ENCODE measurements at places on chromosomes 3 and 15. TPM values are rescaled to one million over a fixed set of nuclear protein-coding genes. Genes with fewer than 3 reads are reported as not detected.

- no peaks in the 10 kb centered on the region for H3K27me3 ChIP-seq
- no peak overlapping the region for H3K4me3 ChIP-seq
- DNase-seq, result no peak
- no peak overlapping the region for H3K27ac ChIP-seq
These were observed 472.8 kb downstream of the SHQ1 start for GRCh38 chr3:72375237-72376076.

Gene COL8A1
- total RNA-seq, result 84.8 TPM

GRCh38 chr3:122745369-122746021 lies 48.1 kb downstream of the HSPBAP1 start:
- no peaks in the 10 kb centered on the region for H3K4me1 ChIP-seq
- no peak for DNase-seq
- H3K36me3 ChIP-seq, result peaks cover 2% of the 10 kb centered on the region
- no peaks in the 10 kb centered on the region for H3K27me3 ChIP-seq

GRCh38 chr15:78129077-78129750 lies 2.0 kb downstream of the CIB2 start:
- H3K36me3 ChIP-seq, result no peaks in the 10 kb centered on the region
- DNase-seq, result peak; percentile 30
- H3K4me1 ChIP-seq, result peaks cover 7% of the 10 kb centered on the region
- H3K27ac ChIP-seq, result no peak overlapping the region
- no peak overlapping the region for H3K4me3 ChIP-seq

Gene RBMS3
- total RNA-seq, result 162 TPM

- H3K4me1 ChIP-seq, result peaks cover 18% of the 10 kb centered on the region
- peak; percentile 54 for DNase-seq
- no peak overlapping the region for H3K4me3 ChIP-seq
- H3K27ac ChIP-seq, result no peak overlapping the region
- H3K27me3 ChIP-seq, result no peaks in the 10 kb centered on the region
These were observed 278.9 kb downstream of the KLF13 start for GRCh38 chr15:31605467-31605931.

- H3K27me3 ChIP-seq, result no peaks in the 10 kb centered on the region
- H3K36me3 ChIP-seq, result no peaks in the 10 kb centered on the region
- H3K4me3 ChIP-seq, result no peak overlapping the region
- H3K4me1 ChIP-seq, result no peaks in the 10 kb centered on the region
- no peak overlapping the region for H3K27ac ChIP-seq
These were observed 251.7 kb upstream of the TBC1D5 start for GRCh38 chr3:17994167-17994566.

DNA sequence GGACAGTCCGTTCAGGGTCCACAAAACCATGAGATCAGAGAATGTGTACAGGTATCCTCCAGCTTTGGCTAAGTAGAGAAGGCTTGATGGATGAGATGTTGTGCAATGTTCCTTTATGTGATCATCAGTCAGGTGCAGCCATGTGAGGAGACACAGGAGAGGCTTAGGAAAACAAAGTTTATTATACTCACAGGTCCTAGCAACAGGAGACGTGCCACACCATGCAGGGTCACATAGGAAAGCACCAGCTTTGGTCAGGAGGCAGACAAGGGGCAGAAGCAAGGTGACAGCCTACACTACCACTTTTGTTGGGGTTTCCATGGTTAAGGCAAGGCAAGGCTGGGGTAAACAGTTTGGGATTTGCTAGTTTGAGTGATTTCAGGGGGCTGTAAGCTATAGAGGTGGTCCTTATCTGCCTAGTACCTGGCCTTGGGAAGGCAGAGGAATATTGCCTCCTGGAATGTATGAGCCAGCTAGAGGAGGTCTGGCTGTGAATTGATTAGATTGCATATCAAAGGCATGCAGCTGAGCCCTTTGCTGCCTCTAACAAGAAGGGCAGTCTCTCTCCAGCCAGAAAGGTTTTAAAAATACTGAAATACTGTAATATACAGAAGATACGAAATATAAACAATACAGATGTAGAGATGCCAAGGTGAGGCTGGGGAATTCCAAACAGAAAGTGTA lies 248.6 kb downstream of the RYR3 start:
- H3K36me3 ChIP-seq, result no peaks in the 10 kb centered on the region
- DNase-seq, result no peak
- H3K4me3 ChIP-seq, result no peak overlapping the region

- peaks cover 73% of the 10 kb centered on the region for H3K4me1 ChIP-seq
- H3K27me3 ChIP-seq, result no peaks in the 10 kb centered on the region
- peak; percentile 92 for DNase-seq
These were observed 11.1 kb downstream of the SLC6A6 start for GRCh38 chr3:14413381-14414071.

DNA sequence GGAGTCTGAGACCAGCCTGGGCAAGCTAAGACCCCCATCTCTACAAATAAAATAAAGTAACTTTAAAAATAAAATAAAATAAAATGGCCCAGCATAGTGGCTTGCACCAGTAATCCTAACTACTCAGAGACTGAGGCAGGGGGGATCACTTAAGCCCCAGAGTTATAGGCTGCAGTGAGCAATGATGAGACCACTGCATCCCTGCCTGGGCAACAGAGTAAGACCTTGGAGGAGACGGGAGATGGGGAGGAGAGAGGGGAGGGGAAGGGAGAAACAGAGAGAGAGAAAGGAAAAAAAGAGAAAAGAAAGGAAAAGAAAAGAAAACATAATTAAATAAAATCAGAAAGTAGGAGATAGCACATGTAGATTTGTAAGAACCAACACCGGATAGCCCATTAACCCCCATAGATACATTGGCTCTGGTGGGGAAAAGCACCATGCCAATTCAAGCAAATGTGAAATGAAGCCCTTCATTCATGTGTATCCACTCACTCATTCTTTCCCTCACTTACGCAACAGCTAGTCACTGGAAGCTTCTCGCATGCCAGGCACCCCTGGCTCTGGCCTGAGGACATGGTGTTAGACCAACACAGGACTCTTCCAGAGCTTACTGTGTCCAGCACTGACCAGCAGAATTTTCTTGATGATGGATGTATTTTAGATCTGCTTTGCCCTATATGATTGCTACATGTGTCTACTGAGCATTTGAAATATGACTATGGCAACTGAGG lies 183.2 kb downstream of the MAGI1 start:
- no peaks in the 10 kb centered on the region for H3K36me3 ChIP-seq
- peak; percentile 65 for DNase-seq
- no peak overlapping the region for H3K4me3 ChIP-seq
- H3K27ac ChIP-seq, result peak overlapping the region; percentile 67
- H3K4me1 ChIP-seq, result peaks cover 30% of the 10 kb centered on the region
- no peaks in the 10 kb centered on the region for H3K27me3 ChIP-seq

Gene CACNA2D3
- 4.8 TPM for total RNA-seq

Gene PLSCR2
- not detected for total RNA-seq

Gene SMAD6
- 61.4 TPM for total RNA-seq

GRCh38 chr15:29194866-29195265 lies 74.8 kb downstream of the NSMCE3 start:
- no peak overlapping the region for H3K4me3 ChIP-seq
- H3K36me3 ChIP-seq, result no peaks in the 10 kb centered on the region
- DNase-seq, result no peak
- no peak overlapping the region for H3K27ac ChIP-seq

DNA sequence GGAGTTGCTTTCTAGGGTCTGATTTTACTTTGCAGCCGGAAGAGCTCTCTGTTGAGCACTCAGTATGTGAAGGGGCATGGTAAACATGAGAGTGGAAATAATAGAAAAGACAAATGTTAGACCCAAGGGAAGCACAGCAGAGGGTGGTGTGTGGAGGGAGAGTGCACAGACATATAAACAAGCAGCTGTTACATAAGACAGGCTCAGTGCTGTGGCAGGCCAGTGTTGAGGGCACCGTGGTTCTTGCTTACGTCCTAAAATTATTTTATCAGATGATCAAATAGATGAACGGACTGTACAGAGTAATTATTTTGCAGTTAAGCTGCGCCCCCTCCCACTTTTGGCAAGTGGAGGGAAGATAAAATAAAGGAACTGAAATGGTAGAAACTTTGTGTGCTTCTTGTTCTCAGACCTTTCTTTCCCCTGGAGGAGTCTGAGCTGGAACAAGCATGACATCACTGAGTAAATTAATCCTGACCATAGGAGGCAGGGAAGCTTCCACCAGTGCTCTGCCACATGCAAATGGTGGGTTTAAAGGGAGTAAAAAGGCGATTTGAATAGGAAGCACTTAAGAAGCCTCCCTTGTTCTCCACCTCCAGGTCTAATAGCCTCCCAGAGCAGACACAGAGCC lies 205.6 kb downstream of the IL20RB start:
- H3K4me1 ChIP-seq, result no peaks in the 10 kb centered on the region
- H3K27ac ChIP-seq, result no peak overlapping the region
- no peaks in the 10 kb centered on the region for H3K36me3 ChIP-seq
- H3K4me3 ChIP-seq, result no peak overlapping the region

DNA sequence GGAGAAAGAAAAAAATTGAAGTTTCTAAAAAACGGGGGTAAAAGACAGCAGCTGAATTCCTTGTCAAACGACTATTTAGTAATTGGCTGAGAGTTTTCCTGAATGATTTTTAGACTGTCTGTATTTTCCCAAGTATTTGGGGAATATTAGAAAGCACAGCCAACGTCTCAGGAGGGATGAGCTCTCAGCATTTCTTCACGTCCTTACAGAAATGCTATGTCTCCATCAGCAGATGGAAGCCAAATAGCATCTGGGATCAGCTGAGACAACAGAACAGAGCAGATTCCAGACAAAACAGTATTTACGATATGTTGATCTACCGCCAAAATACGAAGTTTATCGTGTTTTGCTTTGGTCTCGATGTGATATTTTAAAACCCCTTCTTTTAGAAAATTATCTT lies 5.3 kb upstream of the TMC3 start:
- no peak overlapping the region for H3K4me3 ChIP-seq
- H3K4me1 ChIP-seq, result no peaks in the 10 kb centered on the region
- H3K36me3 ChIP-seq, result no peaks in the 10 kb centered on the region
- H3K27me3 ChIP-seq, result no peaks in the 10 kb centered on the region
- DNase-seq, result no peak

GRCh38 chr15:64022571-64022970 lies 23.7 kb downstream of the DAPK2 start:
- peak; percentile 56 for DNase-seq
- no peaks in the 10 kb centered on the region for H3K27me3 ChIP-seq
- no peak overlapping the region for H3K4me3 ChIP-seq
- H3K4me1 ChIP-seq, result peaks cover 45% of the 10 kb centered on the region
- no peak overlapping the region for H3K27ac ChIP-seq
- H3K36me3 ChIP-seq, result no peaks in the 10 kb centered on the region

Gene DBR1
- 16.8 TPM for total RNA-seq

DNA sequence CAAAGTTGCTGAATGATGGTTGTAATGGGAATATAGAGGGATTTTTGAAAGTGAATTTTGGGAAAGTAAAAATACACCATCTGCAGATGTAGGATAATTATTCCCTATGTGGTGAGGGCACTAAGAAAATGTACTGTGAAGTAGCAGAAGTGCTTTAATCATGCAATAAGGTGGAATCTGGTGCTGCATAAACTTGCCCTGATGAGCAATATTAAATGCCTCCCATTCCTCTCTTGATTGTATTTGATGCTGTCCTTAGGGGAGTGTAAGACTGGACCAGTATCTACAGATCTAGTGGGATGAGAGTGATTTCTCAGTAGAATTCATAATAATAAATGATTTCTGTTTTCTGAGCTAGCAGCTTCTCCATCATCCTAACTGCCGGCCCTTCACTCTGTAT lies 47.7 kb upstream of the ATP2C1 start:
- no peaks in the 10 kb centered on the region for H3K4me1 ChIP-seq
- no peaks in the 10 kb centered on the region for H3K27me3 ChIP-seq
- no peak overlapping the region for H3K27ac ChIP-seq
- no peak overlapping the region for H3K4me3 ChIP-seq
- no peak for DNase-seq
- H3K36me3 ChIP-seq, result no peaks in the 10 kb centered on the region

DNA sequence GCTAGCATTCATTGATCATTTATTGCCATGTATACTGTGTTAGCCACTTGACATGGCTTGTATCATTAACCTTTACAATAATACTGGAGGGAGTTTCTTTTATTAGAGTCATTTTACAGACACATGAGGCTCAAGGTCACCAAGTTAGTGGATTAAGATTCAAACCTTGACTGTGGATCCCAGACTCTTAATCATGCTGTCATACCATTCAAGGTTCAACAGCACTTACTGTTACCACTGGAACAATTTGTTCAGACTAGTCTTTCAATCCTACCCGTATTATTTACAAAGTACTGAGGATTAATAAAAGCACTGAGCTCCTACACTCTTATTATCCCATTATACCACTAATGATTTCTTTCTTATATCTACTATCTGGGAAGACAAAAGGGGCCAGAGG lies 1.2 kb downstream of the COX17 start:
- peaks cover 11% of the 10 kb centered on the region for H3K4me1 ChIP-seq
- H3K27me3 ChIP-seq, result no peaks in the 10 kb centered on the region

- H3K36me3 ChIP-seq, result no peaks in the 10 kb centered on the region
- no peaks in the 10 kb centered on the region for H3K4me1 ChIP-seq
- H3K27ac ChIP-seq, result no peak within 1 kb of the TSS
- no peak within 1 kb of the TSS for H3K4me3 ChIP-seq
- H3K27me3 ChIP-seq, result no peaks in the 10 kb centered on the region
These were observed at the start of gene TF for GRCh38 chr3:133745981-133746711. TF (plus strand) TSS chr3:133746393; CDS start chr3:133746441, 48 bp downstream.

Gene EHD4
- total RNA-seq, result 41.0 TPM

Gene YEATS2
- 37.1 TPM for total RNA-seq

Gene ARPP19
- total RNA-seq, result 148 TPM

DNA sequence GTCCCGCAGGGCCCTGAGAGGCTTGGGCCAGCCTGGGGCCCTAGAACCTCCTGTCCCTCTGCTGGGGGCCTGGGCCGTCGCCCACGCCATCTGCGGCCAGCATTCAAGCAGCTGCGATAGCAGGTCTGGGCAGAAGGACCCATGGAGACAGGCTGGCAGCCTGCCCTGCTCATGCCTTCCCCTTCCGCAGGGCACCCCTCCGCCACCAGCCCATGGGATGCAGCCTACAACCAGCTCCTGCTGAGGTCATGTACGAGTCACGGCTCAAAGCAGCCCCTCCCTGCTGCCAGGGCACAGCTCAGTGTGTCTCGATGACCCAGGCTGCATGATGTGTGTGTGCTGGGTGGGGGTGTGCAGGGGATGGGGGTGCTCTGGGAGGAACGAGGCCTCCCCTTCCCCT lies 27.8 kb downstream of the DUSP7 start:
- H3K27ac ChIP-seq, result no peak overlapping the region
- DNase-seq, result no peak
- H3K4me1 ChIP-seq, result no peaks in the 10 kb centered on the region
- no peak overlapping the region for H3K4me3 ChIP-seq
- H3K36me3 ChIP-seq, result no peaks in the 10 kb centered on the region

Gene CISH
- 31.0 TPM for total RNA-seq

Gene RASL12
- total RNA-seq, result 7.4 TPM

Gene OR5H1
- not detected for total RNA-seq

DNA sequence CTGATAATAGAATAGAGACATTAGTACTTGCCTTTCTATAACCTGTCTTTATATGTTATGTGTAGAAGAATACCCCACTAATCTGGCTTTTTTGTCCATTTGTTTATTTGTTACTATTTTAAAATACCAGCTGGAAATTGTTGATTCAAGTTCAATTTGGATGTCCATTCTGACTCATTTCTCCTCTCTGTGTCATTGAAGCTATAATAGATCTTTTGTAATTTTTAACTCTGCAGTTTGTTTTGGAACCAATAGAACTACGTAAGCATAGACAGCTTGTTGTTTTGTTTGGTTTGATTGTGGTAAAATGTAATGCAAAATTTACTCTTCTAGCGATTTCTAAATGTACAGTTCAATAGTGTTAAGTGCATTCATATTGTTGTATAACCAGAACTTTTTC lies 390.4 kb downstream of the ZIC1 start:
- no peak overlapping the region for H3K27ac ChIP-seq
- no peak overlapping the region for H3K4me3 ChIP-seq
- no peaks in the 10 kb centered on the region for H3K36me3 ChIP-seq
- H3K27me3 ChIP-seq, result no peaks in the 10 kb centered on the region
- no peak for DNase-seq
- no peaks in the 10 kb centered on the region for H3K4me1 ChIP-seq

Gene CCR3
- not detected for total RNA-seq

Gene SV2B
- 1.5 TPM for total RNA-seq

Measured in thyroid gland (tissue), 4 donors.